ENCODE measurements at places on chromosomes 5 and 9. TPM values are rescaled to one million over a fixed set of nuclear protein-coding genes. Genes with fewer than 3 reads are reported as not detected.

DNA sequence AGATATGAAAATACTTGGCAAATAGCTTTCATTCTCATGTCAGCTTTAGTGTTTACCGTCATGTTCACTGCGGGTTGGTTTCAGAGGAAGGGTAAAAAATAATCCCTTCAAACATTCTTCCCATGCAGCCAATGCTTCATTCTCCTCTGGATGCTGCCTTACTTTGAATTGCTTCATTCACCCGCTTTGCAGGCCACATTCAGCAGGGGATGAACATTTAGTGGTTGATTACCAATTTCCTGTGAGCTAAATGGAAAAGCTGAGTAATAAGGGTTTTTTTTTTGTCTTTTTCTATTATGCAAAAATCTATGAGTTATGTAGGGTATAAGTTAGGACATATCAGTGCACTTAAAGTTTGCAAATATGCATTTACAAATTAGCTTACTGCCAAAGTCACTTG lies 96.3 kb upstream of the MEF2C start:
- H3K36me3 ChIP-seq, result no peaks in the 10 kb centered on the region
- H3K4me3 ChIP-seq, result no peak overlapping the region
- H3K27me3 ChIP-seq, result no peaks in the 10 kb centered on the region
- no peak overlapping the region for H3K27ac ChIP-seq
- no peak for DNase-seq

DNA sequence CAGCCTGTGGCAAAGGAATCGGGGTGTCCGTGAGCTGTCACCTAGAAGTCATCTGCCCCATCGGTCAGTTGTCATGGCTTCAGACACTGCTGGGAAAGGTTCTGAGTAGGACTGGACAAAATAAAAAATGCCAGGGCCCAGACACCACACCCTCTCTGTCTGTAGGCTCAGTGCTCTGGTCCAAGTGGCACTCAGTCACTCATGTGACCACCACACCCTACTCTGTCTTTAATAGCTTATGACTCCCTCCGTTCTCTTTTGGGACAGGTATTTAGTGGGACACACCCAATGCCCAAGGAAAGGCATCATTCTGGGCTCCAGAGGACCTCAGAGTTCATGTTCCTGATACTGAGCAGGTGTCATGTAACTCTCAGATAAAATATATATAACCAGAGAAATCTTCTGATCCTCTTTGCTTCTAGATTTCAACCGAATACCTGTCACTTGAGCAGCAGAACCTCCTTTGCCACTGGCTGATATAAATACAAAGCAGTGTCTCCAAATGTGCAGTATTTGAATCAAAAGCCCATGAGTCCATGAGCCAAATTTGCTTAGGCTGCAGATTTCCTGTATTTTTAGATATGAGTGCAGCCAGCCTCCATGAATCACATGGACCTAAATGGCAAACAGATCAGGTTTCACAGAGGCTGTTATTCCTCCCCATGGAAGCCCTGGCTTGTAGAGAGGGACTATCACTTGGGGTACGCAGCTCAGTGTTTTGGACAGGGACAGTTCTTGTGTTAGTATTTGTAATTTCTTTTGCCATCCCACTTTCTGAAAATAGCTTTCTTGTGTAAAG lies 272.0 kb downstream of the ARHGAP26 start:
- H3K36me3 ChIP-seq, result no peaks in the 10 kb centered on the region
- H3K27ac ChIP-seq, result no peak overlapping the region
- no peak for DNase-seq
- no peak overlapping the region for H3K4me3 ChIP-seq

DNA sequence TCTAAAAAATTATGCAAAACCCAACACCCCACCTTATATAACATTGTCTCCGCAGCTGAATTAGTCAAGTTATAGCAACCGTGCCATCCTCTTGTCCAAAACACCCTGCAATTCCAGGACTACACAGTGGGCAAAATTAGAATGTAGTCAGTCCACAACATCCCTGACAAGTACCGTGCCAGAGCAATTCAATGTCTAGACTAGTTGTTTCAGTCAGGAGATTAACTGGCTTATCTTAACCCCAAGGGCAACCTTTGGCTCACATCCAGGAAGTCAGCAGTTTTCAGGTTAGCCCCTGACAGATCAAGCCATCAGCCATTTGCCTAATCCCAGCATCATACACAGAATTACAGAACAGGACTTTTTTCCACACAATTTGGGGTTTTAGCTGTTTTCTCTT lies 240.8 kb upstream of the TMEM161B start:
- H3K4me1 ChIP-seq, result no peaks in the 10 kb centered on the region
- no peak for DNase-seq
- no peak overlapping the region for H3K4me3 ChIP-seq
- H3K36me3 ChIP-seq, result no peaks in the 10 kb centered on the region

- H3K27ac ChIP-seq, result no peak overlapping the region
- no peak for DNase-seq
- H3K36me3 ChIP-seq, result peaks cover 15% of the 10 kb centered on the region
These were observed 1.6 kb downstream of the URM1 start for GRCh38 chr9:128372784-128373183.

DNA sequence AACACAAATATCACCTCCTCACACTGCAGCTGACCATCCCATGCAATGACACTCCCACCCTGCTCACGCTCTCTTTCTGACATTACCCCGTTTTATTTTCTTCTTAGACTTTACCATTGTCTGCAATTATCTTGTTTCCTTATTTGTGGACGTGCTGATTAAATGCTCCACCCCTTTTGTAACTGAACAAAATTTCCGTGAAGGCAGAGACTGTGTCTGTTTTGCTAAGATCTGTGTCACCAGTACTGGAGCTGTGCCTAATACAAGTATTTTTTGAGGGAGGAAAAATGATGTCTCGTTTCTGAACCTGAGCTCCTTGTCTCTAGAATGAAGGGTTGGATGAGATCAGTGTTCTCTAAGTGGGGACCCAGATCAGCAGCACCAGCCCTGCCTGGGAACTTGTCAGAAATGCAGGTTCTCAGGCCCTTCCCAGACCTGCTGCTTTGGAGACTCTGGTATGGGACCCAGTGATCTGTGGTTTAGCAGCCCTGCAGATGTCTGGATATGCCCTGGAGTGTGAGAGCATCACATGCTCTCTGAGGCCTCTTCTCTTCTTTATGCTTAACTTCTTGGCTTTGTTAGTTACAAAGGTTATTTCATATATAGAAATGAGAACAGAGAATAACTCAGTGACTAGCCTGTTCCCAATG lies 181.7 kb upstream of the GAS1 start:
- no peak for DNase-seq
- H3K36me3 ChIP-seq, result no peaks in the 10 kb centered on the region
- no peak overlapping the region for H3K4me3 ChIP-seq
- no peaks in the 10 kb centered on the region for H3K27me3 ChIP-seq
- H3K27ac ChIP-seq, result no peak overlapping the region

GRCh38 chr5:145479271-145479670 lies 355.9 kb downstream of the PRELID2 start:
- H3K36me3 ChIP-seq, result no peaks in the 10 kb centered on the region
- H3K4me3 ChIP-seq, result no peak overlapping the region
- no peaks in the 10 kb centered on the region for H3K4me1 ChIP-seq
- H3K27me3 ChIP-seq, result no peaks in the 10 kb centered on the region
- DNase-seq, result no peak
- no peak overlapping the region for H3K27ac ChIP-seq

- no peaks in the 10 kb centered on the region for H3K36me3 ChIP-seq
- peaks cover 90% of the 10 kb centered on the region for H3K27me3 ChIP-seq
- H3K27ac ChIP-seq, result no peak overlapping the region
- no peak overlapping the region for H3K4me3 ChIP-seq
- H3K4me1 ChIP-seq, result peaks cover 6% of the 10 kb centered on the region
- DNase-seq, result no peak
These were observed 5.0 kb downstream of the DMRT3 start for GRCh38 chr9:981491-981898.

DNA sequence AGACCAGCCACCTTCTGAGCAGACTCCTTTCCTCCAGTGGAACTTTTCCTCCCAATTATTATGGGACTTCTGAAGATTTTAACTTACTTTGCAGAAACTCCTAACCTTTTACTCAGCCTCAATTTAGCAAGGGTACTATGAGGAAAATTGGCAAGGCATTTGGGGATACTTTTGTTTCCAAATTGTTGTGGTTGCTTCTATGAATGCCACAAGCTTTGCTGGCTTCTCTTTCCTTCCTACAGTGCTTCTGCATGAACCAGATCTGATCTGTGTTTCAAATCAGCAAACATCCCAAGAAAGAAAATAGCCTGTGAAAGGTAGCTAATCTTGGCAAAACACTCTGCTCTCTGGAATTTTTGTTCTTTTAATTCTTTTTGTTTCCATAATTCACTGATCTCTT lies 57.3 kb upstream of the TAF11L2 start:
- no peaks in the 10 kb centered on the region for H3K36me3 ChIP-seq
- DNase-seq, result no peak
- H3K4me1 ChIP-seq, result peaks cover 24% of the 10 kb centered on the region
- no peak overlapping the region for H3K4me3 ChIP-seq

- H3K4me3 ChIP-seq, result peak overlapping the region; percentile 68
- peaks cover 9% of the 10 kb centered on the region for H3K27me3 ChIP-seq
- no peak overlapping the region for H3K27ac ChIP-seq
- DNase-seq, result no peak
- H3K4me1 ChIP-seq, result no peaks in the 10 kb centered on the region
These were observed 1.7 kb downstream of the TPM2 start for GRCh38 chr9:35687972-35688557.

The KIF12 gene
- polyA plus RNA-seq, result 32.6 TPM

GRCh38 chr9:113701774-113702755 lies 174.0 kb upstream of the ZNF618 start:
- H3K4me1 ChIP-seq, result no peaks in the 10 kb centered on the region
- no peaks in the 10 kb centered on the region for H3K27me3 ChIP-seq
- H3K27ac ChIP-seq, result no peak overlapping the region
- no peak overlapping the region for H3K4me3 ChIP-seq
- no peaks in the 10 kb centered on the region for H3K36me3 ChIP-seq

DNA sequence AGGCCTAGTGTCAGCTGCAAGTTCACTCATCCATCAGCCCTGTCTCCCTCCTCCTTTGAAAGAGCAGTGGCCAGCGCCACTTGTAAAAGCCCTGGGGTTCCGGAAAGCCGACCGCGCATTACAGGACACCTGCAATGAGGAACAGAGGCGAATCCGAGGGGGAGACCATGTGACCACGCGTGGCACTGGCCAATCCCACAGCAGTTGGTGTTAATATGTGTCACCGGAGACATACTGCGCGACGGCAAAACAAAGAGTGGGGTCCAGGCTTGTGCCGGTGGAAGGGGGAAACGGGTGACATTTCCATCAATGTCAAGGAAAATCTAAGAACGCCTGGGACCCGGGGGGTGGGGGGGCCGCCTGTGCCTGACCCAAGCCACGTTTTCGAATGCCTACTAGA lies 480.8 kb downstream of the SPATA31A7 start:
- no peak for DNase-seq
- H3K27ac ChIP-seq, result no peak overlapping the region
- H3K4me3 ChIP-seq, result no peak overlapping the region
- no peaks in the 10 kb centered on the region for H3K4me1 ChIP-seq
- no peaks in the 10 kb centered on the region for H3K36me3 ChIP-seq

DNA sequence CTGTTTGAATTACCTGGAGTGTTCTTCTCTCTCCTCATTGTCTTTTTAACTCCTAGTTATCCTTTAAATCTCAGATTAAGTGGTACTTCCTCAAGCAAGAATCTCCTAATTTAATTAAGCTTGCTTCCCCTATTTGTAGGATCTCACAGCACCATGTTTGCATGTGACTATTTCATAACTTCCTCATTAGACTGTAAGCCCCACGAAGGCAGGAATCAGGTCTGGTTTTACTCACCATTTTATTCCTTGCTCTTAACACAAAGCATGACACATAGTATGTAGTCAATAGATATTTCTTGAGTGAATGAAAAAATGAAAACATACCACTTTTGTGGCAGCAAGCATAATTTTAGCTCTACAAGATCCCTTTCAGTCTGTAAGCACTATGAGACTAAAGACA lies 1.3 kb upstream of the ERMP1 start:
- no peaks in the 10 kb centered on the region for H3K4me1 ChIP-seq
- H3K27ac ChIP-seq, result no peak overlapping the region
- H3K36me3 ChIP-seq, result no peaks in the 10 kb centered on the region
- DNase-seq, result no peak
- no peak overlapping the region for H3K4me3 ChIP-seq
- H3K27me3 ChIP-seq, result no peaks in the 10 kb centered on the region

DNA sequence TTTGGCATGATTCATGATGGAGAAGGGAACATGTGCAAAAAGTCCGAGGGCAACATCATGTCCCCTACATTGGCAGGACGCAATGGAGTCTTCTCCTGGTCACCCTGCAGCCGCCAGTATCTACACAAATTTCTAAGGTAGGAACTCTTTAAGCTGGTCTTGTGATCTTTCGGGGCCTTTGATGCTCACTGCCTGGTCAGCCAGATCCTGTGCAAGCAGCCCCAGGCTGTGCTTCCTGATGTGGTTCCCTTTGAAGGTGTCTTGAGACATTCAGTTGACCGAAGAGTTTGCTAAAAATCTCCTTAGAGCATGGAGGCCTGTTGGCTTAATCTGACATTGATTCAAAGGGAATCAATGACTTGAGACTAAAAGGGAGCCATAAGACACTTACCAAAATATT lies 60.0 kb downstream of the ADAMTS16 start:
- H3K36me3 ChIP-seq, result no peaks in the 10 kb centered on the region
- H3K4me1 ChIP-seq, result no peaks in the 10 kb centered on the region
- no peak for DNase-seq
- H3K27me3 ChIP-seq, result no peaks in the 10 kb centered on the region
- H3K27ac ChIP-seq, result no peak overlapping the region
- H3K4me3 ChIP-seq, result no peak overlapping the region

The TRPM6 gene
- polyA plus RNA-seq, result 0.66 TPM

- no peak for DNase-seq
- no peak overlapping the region for H3K27ac ChIP-seq
- H3K27me3 ChIP-seq, result no peaks in the 10 kb centered on the region
- H3K36me3 ChIP-seq, result no peaks in the 10 kb centered on the region
- peaks cover 8% of the 10 kb centered on the region for H3K4me1 ChIP-seq
These were observed 43.2 kb upstream of the IER5L start for GRCh38 chr9:129221233-129221632.

- H3K36me3 ChIP-seq, result no peaks in the 10 kb centered on the region
- peak overlapping the region; percentile 53 for H3K27ac ChIP-seq
- H3K4me3 ChIP-seq, result no peak overlapping the region
- H3K27me3 ChIP-seq, result no peaks in the 10 kb centered on the region
- DNase-seq, result no peak
These were observed 14.5 kb upstream of the TGFBI start for GRCh38 chr5:136014049-136015002.

DNA sequence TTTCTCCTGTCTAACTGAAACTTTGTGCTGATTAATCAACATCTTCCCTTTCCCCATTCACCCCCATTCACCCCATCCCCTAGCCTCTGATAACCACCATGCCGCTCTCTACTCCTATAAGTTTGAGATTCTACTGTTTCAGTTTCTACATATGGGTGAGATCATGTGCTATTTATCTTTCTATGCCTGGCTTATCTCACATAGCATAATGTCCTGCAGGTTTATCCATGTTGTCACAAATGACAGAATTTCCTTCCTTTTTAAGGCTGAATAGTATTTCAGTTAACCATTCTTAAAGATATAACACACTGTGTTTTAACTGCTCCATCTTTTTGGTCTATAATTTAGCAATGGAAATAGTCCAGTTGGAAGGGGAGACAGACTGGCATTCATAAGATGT lies 205.1 kb downstream of the SNCAIP start:
- H3K27ac ChIP-seq, result no peak overlapping the region
- no peaks in the 10 kb centered on the region for H3K27me3 ChIP-seq
- no peaks in the 10 kb centered on the region for H3K36me3 ChIP-seq
- DNase-seq, result no peak
- H3K4me1 ChIP-seq, result no peaks in the 10 kb centered on the region
- no peak overlapping the region for H3K4me3 ChIP-seq

GRCh38 chr9:8924562-8924961 lies 1125.0 kb upstream of the DMAC1 start:
- no peaks in the 10 kb centered on the region for H3K36me3 ChIP-seq
- no peaks in the 10 kb centered on the region for H3K27me3 ChIP-seq
- no peak for DNase-seq
- no peak overlapping the region for H3K4me3 ChIP-seq
- H3K27ac ChIP-seq, result no peak overlapping the region

All from left lung (tissue), 14 donors.